T1000 (cell line): ENCODE measurements at places on chromosomes 7 and 10.

DNA sequence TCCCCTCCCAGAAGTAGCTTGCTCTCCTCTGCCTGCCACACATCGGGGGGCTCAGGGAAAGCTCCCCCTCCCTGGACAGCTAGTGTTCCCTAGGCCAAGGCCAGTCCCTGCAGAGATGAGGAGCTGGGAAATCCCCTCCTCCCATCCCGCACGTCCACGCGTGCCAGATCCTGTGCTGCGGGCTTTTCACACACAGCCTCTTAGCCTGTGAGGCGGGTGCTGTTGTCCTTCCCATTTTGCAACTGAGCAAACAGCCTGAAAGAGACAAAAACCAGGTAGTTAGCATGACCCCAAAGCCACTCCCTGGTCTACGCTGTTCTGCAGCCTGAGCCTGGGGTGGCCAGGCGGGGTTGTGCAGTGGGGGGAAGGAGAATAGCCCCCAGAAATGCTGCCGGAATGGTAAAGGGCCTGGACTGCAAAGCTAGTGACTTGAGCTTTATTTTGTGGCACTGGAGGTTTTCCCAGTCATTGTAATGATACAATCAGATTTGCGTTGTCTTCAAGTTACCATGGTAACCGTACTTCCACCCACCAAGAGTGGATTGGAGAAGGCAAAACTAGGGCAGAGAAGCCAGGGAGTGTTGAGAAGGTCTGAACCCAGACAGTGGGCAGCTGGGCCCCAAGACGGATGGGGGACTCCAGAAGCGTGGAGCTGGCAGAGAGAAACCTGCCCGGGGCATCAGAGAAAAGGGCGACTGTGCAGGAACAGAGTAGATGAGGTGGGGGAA is 98.6 kb upstream of the KCTD7 start:
- no peak for DNase-seq

- DNase-seq, result no peak
Observed at GRCh38 chr10:86449926-86450558, 71.5 kb downstream of the WAPL start.

DNA sequence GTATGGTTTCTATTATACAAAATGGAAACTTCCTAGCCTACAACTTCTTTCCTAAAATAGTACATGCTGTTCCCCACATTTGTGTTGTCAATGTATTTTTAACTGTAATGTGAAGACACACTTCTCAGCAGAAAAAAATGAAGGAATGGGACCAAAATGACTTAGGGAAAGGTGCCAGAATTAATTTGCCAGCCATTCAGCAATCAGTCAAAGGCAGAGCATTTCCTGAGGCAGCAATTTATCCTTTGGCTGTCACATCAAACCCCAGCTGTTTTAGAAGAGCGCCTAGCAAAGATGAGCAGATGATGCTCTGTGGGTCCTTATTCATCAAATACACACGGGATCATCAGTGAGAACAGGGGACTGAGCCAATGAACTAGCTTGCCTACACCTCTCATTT is 592.5 kb downstream of the KCNMA1 start:
- no peak for DNase-seq

- no peak for DNase-seq
Observed at GRCh38 chr10:44824607-44825006, 86.5 kb upstream of the TMEM72 start.

- DNase-seq, result no peak
Observed at GRCh38 chr10:130215931-130216231, 79.7 kb downstream of the GLRX3 start.

GRCh38 chr10:113080925-113081229 is 130.8 kb downstream of the TCF7L2 start:
- DNase-seq, result no peak

DNA sequence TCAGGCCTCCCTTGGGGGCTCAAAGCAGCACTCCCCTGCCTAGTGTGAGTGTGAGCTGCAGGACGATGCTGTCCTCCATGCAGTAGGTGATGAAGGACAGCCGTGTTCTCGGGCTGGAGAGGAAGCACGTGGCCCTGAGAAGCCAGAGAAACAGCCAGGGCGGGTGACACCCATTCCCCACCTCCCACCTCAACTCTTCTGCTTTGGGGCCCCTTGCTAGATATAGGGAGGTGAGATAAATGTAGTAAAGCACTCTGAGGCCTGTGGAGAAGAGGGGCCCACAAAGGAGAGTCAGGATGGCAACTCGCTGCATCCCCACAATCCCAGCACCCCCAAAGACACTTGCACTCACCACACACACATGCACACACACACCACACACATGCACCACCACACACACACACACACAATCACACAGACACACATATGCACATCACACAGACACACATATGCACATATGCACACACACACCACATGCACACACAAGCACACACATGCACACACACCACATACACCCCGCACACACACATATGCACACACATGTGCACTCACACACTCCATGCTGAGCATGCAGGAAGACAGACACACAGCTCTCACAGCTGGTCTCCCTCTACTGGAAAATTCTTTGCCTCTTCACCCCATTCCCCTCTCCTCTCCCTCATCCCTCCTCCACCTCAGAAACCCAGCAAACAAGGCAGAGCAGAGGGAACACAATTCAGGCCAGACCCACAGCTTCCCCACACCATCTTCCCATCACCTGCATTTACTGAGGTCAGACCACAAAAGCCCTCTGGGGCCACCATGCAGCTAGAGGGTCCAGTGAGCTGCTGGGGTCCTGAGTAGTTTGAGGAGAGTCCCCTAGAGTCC is 30.5 kb downstream of the ANXA8 start:
- DNase-seq, result no peak

GRCh38 chr7:122219253-122219865 is 75.3 kb upstream of the AASS start:
- DNase-seq, result no peak

DNA sequence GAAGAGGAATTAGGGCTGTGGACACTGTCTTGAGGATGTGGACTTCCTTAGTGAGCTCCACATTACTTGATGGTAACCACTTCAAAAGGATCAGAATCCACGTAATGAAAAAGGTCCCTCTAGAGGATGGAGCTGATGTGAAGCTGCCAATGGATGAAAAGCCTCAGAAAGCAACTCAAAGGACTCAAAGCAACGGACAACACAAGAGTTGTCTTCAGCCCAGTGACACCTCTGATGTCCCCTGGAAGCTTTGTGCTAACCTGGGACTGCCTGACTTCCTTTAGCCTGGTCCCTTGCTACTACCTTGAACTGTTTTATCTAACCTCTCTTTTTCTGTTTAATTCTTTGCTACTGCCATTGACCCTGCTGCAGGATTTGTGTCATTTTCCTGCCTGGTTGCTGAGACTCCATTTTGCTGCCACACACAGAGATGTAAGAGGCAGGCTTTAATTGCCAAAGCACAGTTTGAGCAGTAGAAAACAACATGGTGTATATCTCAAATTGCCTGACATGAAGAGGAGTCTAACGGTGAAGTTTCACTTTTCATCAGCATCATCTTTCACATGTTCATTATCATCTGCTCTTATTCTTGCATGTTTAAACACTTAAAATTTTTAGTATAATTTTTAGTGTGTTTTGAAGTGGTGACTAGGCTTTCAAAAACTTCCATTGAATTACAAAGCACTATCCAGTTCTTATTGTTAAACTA is 11.1 kb upstream of the SGCE start:
- no peak for DNase-seq

- DNase-seq, result no peak
Observed at GRCh38 chr10:59304521-59305097, 57.7 kb downstream of the FAM13C start.

DNA sequence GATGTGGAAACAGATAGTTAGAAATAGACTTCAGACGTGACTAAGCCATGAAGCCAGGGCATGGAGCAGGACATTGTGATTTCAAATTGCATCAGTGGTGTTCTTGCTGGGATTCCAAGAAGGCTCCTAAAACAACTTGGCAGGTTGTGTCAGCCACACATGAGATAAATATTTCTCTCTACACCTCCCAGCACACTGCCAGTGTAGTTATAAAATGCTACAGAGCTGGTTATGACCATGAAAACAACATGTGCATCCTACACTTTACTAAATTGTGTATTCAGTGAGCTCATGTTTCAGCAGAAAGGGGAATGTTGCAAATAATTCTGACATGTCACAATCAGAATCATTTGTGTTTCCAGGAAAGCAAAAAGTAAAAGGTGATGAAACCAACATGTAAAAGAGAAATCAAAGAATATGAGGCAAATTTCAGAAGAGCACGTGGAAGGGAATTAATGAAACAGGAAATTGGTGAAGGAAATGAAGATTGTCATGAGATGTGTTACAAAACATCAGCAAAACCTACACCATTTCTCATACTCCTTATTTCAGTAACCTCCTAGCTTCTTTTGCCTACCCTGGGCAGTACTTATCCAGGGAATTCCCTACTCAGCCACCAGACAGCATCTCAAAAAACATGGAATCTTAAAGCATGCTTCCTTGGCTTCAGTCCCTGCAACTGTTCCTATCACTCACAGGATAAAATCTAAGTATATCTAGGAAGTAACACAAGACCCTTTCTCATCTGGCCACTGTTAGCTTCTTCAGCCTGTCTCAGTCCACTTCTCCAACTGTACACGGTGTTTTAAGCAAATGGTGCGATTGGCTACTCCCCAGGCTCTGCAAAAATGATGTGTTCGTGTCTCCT is 5.8 kb upstream of the CYP3A7 start:
- DNase-seq, result no peak

DNA sequence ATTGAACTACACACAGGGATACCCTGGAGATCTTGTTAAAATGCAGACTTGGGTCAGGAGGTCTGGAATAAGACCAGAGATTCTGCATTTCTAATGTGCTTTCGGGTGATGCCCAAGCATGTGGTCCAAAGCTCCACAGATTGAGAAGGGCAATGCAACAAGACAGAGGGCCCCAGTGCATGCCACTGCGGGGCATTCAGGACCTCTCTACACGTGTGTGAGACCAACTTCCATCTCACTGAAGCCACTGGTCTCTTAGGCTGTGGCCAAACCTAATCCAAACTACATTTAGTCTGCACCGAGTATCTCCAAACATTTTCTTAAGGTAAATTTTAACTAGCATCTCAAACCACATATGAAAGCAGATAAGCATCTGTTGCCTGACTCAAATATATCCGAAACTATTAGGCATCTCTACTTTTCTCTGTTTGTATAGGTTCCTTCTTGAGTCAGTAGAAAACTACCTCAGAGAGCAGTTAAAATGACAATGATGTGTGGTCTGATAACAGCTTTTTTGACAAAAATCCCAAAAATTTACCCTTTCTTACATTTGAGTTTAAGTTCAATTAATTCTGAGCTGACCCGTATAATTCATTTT is 107.5 kb downstream of the ELMO1 start:
- no peak for DNase-seq
